Hematopoietic multipotent progenitor cell (in vitro differentiated cells): ENCODE measurements at places on chromosomes 1 and 21. TPM values are rescaled to one million over a fixed set of nuclear protein-coding genes. Genes with fewer than 3 reads are reported as not detected.

DNA sequence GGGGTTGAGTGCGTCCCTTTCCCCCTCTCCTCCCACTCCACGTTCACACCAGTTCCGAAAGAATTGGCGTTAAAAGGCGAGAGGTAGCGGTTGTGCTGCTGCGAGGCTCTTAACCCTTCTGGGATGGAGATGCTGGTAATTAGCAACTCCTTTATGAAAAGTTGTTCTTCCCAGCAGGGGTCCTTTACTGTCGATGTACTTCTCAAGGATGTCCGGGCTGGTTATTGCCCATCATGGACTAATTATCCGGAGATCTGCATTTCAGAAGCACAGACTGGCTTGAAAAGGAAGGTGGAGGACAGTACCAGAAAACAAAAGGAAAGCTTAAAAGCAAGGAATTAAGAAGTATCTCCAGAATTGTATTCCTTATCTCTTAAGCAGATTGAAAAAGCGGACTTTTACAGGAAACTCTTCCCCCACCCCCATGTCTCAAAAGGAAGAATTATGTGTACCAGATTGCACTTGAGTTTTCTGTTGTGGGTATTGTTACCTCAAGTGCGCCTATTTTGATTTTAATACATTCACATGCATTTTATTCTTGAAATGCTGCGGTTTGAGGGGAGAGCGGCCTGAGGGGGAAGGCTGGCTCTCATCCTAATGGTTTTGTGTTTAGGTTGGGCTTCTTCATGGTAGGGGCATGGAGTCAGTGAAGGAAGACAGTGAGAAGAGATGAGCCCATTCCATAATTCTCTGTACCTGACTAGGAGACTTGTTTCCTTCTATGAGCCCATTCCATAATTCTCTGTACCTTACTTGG lies 1.5 kb downstream of the AK4 start:
- no peak for DNase-seq

DNA sequence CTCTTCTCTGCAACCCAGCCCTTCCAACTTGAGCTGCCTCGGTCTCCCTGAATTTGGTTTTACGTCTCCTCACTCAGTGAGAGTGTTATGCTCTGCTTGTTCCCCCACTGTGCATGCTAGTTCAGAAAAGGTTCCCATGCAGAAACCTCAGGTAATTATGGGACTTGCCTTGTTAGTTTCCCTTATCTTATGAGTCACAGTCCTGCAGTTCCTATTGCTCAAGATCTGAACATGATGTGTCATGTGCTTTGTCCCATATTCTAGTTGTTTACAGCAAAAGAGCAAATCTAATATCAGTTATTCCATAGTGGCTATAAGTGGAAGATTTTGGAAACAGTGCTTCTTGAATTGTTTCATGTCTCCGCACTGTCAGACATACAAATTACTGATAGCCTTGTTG lies 74.4 kb downstream of the DUSP10 start:
- peak; percentile 21 for DNase-seq

- no peak for DNase-seq
These were observed 17.2 kb upstream of the RAB29 start for GRCh38 chr1:205792481-205792881.

GRCh38 chr21:33047231-33047630 lies 21.5 kb downstream of the OLIG2 start:
- DNase-seq = no peak

DNA sequence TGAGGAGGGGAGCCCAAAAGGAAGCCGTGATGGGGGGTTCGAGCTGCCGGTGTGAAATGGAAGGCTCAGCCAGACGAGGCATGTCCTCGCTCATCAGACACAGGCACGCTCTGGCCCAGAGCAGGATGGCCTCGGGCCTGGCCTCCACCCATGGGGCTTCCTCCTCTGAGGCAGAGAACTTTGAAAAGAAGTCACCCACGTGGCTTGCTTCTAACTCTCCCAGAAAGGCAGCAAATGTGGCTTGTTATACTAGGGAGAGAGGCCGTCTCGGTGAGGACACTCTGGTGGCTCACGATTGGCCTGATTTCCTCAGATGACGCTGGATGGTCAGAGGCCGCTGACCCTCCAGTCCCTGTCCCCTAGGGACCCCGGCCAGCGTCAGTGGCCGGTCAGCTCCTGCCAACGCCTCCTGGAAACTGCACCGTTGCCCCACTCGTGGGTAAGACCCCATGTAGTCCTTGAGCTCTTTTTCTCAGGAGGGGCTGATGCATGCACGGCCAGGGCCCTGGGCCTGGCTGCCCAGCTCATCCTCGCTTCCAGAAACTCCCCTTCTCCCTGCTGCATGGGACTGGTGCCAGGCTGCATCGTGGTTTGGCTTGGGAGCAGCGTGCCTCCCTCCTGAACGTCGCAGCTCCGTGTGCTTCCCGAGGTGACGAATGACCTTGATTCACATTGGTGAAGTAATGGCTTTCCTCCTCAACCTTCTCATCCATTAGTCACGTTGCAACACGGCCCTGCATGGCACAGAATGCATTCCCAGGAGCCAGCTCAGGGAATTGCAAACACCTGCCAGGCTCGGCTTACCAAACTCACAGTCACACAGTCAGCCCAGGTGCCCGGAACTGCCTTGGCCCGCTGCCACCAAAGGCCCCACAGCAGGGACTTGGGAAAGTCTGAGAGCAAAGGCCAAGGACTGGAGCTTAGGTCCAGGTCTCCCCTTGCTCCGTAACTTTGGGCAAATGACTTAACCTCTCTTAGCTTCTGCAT lies 58.8 kb downstream of the TOMM20 start:
- no peak for DNase-seq

DNA sequence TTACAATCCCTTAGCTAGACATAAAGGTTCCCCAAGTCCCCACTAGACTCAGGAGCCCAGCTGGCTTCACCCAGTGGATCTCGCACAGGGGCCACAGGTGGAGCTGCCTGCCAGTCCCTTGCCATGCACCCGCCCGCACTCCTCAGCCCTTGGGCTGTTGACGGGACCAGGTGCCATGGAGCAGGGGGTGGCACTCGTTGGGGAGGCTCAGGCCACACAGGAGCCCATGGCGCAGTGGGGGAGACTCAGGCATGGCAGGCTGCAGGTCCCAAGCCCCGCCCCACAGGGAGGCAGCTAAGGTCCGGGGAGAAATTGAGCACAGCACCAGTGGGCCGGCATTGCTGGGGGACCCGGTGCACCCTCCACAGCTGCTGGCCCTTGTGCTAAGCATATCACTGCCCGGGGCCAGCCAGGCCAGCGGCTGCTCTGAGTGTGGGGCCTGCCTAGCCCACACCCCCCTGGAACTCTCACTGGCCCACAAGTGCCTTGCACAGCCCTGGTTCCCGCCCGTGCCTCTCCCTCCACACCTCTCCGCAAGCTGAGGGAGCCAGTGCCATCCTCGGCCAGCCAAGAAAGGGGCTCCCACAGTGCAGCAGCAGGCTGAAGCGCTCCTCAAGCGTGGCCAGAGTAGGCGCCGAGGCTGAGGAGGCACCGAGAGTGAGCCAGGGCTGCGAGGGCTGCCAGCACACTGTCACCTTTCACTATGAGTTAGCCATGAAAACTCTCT lies 117.8 kb downstream of the LIPI start:
- DNase-seq = no peak

- DNase-seq = no peak
These were observed 261.7 kb downstream of the NPHP4 start for GRCh38 chr1:5730272-5731109.

GRCh38 chr1:229452956-229453801 lies 19.3 kb upstream of the ACTA1 start:
- DNase-seq = no peak

DNA sequence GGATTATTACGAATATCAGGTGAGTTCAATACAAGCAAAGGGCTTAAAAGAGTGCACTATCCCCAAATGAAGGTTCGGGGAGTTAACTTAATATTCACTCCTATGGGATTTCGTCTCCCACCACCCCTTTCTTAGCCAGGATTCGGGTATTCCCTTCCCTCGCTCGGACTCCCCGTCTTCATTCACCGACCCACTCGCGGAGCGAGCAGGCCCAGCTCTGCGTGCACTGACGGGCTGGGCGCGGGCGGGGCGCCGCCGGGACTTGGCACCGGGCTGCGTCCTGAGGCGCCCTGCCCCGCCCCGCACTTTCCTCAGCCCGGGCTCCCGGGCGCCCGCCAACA lies 7.7 kb upstream of the MPZL1 start:
- peak; percentile 79 for DNase-seq

- peak; percentile 52 for DNase-seq
These were observed 65.5 kb upstream of the CR1L start for GRCh38 chr1:207579436-207579799.

DNA sequence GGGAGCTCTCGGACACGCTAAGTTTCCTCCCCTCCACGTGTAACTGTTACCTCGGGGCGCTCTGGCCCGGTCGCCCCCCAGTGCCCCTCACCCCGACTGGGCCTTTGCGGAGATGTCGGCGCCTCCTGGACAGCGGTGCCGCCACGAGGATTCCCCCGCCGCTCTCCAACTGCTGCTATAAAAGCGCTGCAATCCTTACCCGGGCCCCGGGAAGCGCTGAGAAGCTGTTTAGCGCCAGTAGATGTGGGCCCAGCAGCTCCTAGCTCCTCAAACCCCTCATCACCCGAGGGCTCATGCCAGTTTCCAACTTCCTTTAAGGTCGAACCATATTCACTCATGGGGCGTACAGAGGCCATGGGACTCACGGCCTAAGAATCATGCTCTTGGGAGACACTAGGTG lies 361 bp upstream of the LMX1A start:
- DNase-seq = no peak

- DNase-seq = no peak
These were observed 9.1 kb downstream of the ADAMTSL4 start for GRCh38 chr1:150558303-150558704.

DNA sequence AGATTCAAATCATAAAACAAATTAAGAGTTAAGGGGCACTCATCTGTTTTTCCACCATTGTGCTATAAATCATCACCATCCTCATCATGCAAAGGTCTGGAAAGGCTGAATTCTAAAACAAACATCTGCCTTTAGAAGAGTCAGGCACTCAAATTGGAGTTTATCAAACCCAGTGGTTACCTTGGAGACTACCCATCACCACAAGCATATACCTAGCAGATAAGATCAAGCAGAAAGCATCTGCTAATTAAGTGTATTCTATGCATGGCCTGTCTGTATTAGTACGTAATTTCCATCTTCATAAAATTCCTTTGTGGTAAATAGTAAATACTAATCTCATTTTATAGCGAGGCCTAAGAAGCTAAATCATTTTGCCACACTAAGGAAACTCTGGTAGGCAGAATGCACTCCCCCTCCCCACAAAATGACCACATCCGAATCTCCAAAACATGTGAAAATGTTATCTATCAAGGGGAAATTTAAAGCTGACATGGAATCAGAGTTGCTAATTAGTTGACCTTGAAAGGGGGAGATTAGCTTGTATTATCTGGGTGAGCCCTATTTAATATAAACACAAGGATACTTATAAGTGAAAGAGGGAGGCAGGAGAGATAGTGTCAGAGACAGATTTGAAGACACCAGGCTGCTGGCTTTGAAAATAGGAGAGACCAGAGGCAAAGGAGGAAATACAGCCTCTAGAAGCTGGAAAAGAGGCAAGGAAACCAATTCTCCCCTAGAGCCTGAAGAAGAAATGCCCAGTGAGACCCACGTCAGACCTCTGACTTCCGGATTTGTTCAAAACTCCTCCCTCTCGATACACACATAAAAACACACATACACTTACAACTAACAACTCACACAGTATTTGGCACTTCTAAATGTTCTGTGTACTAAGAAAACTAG lies 23.2 kb downstream of the ARID4B start:
- peak; percentile 27 for DNase-seq

GRCh38 chr1:52727114-52727586 lies 897 bp downstream of the ZYG11B start:
- DNase-seq = no peak

DNA sequence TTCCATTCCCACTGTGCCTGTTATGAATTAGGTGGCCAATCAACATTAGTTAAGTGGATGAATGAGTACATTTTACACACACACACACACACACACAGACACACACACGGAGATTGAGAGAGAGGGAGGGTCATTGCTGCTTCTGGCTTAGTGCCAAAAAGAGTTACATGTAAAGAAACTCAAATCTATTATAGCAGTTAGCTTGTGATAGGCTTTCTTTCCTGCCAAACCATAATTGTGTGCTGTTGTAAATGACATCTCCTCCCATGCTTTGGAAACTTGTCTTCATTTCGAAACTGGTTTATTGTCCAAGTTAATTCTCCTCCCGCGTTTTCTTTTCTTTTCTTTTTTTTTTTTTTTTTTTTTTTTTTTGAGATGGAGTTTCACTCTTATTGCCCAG lies 1.4 kb upstream of the MT1HL1 start:
- DNase-seq = no peak

DNA sequence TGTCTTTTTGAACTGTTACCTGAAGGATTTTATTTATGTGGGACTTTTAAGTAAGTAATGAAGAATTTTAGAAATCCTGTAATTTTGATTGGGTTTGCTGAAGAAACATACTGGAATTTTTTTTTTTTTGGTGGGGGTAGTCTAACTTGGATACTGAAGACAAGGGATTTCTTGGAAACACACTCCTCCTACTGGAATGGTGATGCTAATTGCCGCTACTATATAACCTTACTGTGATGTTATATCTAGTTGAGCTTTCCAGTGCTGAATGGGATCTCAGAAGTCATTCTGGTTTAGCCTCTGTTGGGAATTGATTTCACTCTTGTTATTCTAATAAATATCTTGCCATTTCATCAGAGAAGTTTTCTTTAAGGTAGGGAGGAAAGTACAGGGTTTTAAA lies 8.4 kb downstream of the PPP2R5A start:
- DNase-seq = no peak

GRCh38 chr1:9815150-9815549 lies 8.6 kb downstream of the CLSTN1 start:
- no peak for DNase-seq

DNA sequence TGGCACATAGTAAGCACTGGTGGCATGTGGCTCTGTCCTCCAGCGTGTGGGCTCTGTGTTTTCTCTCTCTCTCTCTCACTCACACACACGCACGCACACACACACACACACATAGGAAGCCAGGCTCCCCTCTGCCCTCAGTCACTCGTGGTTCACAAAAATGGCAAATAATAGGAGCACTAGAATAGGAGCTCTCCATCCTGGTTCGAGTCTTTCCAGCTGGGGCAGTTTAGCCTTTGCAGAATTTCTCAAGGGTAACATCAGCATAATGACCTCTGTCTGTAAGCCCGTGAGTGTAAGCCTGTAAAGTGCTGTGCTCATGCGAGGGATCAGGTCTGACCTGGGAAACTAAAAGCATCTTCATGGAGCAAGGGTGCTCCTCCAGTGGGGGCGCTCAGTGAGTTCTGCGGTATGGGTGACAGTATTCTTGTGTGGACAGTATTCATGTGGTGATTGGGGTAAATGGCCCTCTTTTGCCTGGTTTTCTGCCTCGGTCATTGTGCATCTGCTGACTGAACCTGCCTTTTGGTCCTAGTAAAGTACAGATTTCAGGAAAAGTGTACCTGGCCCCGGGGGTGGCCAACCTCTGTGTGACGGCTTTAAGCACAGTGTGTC lies 842 bp upstream of the ZC3H12A start:
- DNase-seq = no peak

GRCh38 chr1:231032963-231033362 lies 7.1 kb downstream of the FAM89A start:
- no peak for DNase-seq

GRCh38 chr1:197103300-197103699 lies 36.2 kb upstream of the F13B start:
- no peak for DNase-seq

GRCh38 chr1:53068314-53069099 lies 6.5 kb downstream of the PODN start:
- no peak for DNase-seq

The ASTN1 gene
- total RNA-seq = under 0.01 TPM

The MATN1 gene
- total RNA-seq = 2.7 TPM

The SEC16B gene
- total RNA-seq = 0.54 TPM

The HSD3B2 gene
- total RNA-seq = not detected

The TTC22 gene
- total RNA-seq = 5.7 TPM

The RGS7 gene
- not detected for total RNA-seq

The KCNE2 gene
- not detected for total RNA-seq

The GBP3 gene
- 21.8 TPM for total RNA-seq

The LCE1F gene
- total RNA-seq = not detected
